ENCODE measurements at places on chromosomes 7 and 10. TPM values are rescaled to one million over a fixed set of nuclear protein-coding genes. Genes with fewer than 3 reads are reported as not detected.

DNA sequence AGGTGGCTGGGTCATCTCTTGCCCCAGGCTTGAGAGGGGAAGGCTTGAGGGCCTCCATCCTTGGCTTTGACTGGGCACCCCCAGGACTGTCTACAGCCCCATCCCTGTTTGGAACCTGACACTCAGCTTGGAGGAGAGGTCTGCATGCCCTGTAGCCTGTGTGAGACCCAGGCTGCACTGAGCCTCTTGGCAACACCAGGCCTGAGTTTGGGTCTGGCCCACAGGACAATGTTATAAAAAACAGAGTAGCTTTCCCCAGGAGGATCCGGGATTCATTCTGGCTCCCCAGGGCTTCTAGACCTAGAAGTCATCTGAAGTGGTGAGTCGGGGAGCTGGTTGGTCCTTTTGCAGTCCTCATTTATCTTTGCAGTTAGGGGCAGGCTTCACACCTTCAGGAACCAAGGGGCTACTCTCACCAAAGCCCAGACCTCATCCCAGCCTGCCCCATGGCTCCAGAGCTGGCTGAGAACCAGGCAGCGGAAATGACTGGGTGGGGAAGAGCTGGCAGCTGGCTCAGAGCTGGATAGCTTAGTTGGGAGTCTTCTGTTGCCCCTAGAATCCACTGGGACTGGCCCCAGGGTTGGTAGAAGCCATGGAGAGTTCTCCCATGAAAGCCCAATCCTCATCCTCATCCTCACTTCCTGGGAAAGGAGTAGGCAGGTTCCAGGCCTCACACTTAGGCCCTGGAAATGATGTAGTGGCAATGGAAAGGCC lies 68.8 kb downstream of the ADCYAP1R1 start:
- peak; percentile 17 for DNase-seq

DNA sequence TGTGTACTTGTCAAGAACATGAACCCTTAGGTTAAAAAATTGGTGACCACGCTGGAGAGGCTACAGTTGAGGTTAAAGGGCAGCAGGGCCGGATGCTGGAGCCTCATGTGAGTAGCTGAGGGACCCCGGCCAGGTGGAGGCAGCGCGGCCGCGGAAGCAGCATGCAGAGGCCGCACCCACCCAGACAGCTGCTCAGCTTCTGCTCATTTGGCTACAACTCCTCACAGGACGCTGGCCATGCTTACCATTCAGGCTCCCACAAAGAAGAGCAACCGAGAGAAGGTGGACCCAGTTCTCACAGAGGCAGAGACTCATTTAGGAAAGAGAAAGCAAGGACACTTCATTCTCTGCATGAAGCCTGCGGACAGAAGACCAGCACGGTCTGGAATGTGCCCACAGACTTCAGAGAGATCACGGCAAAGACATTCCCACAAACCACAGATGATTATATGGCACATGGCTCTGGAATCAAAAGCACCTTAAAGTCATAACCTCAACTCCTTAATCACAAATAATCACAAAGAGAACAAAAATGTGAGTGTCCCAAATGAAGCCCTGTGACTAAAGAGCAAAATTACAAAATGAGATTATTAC lies 94.4 kb downstream of the VOPP1 start:
- no peak for DNase-seq

The GRID1 gene
- 4.2 TPM for total RNA-seq

The PLEKHS1 gene
- total RNA-seq: 7.3 TPM

DNA sequence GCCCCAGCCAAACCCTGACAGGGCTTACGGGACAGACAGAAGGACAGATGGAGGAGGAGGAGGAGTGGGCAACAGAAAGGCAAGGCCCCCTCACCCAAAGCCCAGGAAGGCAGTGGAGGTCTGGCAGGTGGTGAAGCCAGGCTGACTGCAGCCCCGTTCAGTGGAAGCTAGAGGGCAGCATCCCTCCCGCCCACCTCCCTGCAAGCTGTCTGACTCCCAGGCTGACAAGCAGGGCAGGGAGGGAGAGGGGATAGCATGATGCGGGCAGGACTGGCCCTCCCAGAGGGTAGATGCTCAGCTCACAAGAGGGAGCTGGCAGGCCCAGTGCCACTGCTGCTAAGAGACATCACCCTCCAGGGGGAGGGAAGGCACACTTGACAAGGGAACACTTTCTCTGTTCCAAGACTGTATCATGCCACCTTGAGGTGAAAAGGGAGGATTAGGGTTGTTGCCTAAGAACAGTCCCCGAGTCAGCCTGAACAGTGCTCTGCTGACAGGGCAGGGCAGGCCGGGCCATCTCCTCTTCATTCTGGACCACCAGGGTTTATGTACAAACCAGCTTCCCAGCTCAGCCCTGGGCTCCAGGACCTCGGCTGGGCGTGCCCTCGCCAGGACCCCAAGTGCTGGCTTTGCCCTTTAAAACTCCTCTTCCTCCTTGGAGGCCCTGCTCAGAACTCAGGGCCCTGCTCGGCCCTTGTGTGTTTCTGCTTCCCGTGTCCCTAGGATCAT lies 61.8 kb downstream of the RASGEF1A start:
- DNase-seq: peak; percentile 62

The CELF2 gene
- 103 TPM for total RNA-seq

The SORCS3 gene
- not detected for total RNA-seq

GRCh38 chr7:30556840-30557239 lies 37.8 kb upstream of the GARS1 start:
- DNase-seq: no peak

DNA sequence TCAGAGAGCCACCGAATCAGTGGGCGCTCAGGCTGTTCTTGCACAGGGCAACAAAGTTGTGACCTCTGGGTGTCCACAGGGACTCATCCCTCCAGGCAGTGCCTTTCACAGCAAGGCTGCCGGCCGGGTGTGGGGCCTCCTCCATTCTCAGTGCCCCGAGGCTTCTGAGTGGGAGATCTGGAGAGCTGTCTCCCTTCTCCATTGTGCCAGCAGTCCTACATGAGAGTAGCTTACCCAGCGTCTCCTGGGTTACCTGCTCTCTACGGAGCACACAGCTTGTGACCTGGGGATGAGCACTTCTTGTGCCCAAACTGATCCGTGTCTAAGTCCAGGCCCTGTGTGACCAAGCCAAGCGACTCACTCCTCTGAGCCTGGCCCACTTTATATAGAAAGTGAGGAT lies 240.9 kb upstream of the GRB10 start:
- peak; percentile 56 for DNase-seq

DNA sequence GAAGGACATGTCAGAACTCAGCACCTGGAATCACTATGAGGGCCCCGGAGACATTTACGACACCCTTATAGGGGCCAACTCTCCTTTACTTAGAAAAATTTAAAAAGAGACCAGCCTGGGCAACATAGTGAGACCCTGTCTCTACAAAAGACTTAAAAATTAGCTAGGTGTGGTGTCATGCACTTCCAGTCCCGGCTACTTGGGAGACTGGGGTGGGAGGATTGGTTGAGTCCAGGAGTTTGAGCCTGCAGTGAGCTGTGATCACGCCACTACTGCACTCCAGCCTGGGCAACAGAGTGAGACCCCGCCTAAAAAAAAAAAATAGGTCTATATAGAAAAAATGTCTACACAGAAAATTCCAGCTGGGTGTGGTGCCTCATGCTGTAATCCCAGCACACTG lies 7.5 kb upstream of the CYTH3 start:
- no peak for DNase-seq

The COG5 gene
- 32.1 TPM for total RNA-seq

DNA sequence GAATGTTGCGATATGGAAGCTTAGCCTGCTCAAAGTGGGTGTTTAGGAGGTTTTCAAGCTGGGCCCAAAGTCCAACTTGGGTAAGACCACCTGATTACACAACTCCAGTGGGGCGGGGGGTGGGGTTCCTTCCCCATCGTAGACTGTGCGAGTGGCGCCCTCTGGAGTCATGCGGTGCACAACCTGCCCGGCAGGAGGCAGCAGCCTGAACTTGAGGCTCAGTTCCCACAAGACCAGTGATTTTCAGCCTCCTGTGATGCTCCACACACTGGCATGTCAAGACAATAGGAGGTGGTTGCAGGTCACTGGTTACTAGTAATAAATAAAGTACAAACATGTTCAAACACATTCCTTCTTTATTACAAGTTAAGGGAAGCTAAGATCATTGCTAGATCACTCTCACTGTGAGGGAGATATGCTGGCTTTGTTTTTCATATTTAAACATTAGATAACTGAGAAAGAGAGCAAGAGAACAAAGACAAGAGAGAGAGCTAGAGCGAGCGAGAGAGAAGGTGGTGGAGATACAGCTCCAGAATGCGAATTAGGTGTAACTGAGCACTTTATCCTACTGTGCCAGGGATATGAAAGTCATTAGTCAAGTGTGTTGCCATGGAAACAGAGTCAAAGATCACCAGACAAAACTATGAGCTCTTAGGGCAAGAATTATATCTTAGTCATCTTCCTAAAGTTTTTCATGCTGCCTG lies 97.4 kb upstream of the BMPER start:
- no peak for DNase-seq

- no peak for DNase-seq
Measured at GRCh38 chr7:133477791-133478190, 224.9 kb downstream of the EXOC4 start.

DNA sequence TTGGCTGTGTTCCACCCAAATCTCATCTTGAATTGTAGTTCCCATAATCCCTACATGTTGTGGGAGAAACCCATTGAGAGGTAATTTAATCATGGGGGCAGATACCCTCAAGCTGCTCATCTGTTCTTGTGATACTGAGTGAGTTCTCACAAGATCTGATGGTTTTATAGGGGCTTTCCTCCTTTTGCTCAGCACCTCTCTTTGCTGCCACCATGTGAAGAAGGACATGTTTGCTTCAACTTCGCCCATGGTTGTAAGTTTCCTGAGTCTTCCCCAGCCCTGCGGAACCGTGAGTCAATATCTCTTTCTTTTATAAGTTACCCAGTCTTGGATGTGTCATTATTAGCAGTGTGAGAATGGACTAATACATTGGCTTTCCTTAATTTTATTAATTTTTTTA lies 527.8 kb downstream of the MDFIC start:
- no peak for DNase-seq

GRCh38 chr10:11824376-11824775 lies 1.2 kb downstream of the PROSER2 start:
- no peak for DNase-seq

- peak; percentile 90 for DNase-seq
Measured at GRCh38 chr10:102113956-102114857, 6.0 kb downstream of the LDB1 start.

GRCh38 chr10:18368682-18369081 lies 228.5 kb downstream of the CACNB2 start:
- DNase-seq: no peak

DNA sequence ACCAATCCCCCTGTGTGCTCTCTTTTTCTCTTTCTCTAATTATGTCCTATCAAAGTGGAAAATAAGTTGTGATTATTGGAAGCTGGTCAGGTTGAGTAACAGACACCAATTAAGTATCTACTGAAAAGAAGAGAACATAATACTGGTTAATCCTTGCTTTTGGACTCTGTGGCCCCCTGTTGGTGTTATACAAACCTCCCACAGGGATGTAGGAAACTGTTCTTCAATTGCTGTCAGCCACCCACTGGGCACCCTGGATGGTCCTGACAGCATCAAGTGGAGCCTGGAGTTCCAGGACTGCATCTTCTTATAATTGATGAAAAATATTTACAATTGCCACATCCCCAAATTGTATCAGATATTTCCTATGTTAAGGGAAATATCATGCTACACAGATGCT lies 939.7 kb downstream of the KCNMA1 start:
- DNase-seq: no peak

GRCh38 chr7:98293265-98293664 lies 11.8 kb downstream of the BRI3 start:
- DNase-seq: no peak

GRCh38 chr7:2517678-2518507 lies 1.7 kb upstream of the LFNG start:
- DNase-seq: peak; percentile 35

GRCh38 chr10:8637640-8638039 lies 583.2 kb downstream of the GATA3 start:
- no peak for DNase-seq

The UCMA gene
- total RNA-seq: not detected

- DNase-seq: no peak
Measured at GRCh38 chr10:89391907-89392756, at the start of gene IFIT1. IFIT1 (plus strand) TSS chr10:89392623; CDS start chr10:89392713, 90 bp downstream.

- DNase-seq: no peak
Measured at GRCh38 chr7:28296571-28297483, 115.5 kb upstream of the CREB5 start.

The SMURF1 gene
- total RNA-seq: 34.5 TPM

DNA sequence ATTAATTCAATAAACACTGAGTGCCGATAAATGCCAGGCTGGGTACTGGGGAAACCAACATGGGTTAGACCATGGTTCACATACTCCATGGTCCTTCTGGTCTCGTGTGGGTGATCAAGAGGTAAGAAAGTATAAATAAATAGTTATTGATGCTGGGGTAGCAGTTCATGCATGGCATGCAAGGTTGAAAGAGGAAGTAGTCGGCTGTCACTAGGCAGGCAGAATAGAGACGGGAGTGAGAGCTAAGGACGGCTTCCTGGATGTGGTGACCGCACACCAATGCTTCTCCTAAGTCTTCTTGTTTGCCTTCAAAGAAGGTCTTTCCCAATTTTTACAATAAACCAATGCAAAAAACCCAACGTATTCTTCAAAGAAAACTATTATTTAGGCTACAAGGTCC lies 208.6 kb downstream of the ADAM12 start:
- DNase-seq: no peak

DNA sequence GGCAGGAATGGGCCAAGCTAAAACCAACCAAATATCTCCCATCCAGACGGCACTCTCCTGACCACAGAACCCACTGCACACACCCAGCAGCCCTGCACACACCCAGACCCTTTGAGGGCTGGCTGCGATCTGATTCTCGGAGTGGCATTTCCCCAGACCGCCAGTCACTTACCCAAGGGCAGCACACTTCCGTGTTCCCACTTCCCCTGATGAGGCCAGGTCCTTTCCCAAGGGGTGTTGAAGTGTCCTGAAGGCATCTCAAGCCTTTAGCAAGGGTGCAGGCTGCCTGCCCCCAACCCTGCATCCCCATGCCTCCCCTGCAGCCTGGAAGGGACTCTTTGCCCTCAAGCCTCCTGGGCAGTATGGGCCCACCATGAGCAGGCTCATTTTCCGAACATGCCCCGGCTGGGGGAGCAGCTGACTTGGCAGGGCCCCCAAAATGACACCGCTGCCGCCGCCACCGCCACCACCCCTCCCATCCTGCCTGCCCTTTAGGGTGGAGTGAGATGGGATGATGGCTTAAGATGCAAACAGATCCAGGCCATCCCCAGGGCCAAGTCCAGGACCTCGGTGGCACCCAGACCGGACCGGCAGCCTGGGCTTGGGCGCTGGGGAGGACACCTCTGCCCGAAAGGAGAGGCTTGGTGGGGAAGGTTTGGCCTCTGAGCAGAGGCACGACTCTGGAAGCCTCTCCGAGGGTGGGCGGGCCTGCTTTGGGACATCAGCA lies 159.8 kb downstream of the NRF1 start:
- DNase-seq: no peak

All from upper lobe of left lung (tissue), 6 donors.